ENCODE measurements at places on chromosomes 12 and 14.

DNA sequence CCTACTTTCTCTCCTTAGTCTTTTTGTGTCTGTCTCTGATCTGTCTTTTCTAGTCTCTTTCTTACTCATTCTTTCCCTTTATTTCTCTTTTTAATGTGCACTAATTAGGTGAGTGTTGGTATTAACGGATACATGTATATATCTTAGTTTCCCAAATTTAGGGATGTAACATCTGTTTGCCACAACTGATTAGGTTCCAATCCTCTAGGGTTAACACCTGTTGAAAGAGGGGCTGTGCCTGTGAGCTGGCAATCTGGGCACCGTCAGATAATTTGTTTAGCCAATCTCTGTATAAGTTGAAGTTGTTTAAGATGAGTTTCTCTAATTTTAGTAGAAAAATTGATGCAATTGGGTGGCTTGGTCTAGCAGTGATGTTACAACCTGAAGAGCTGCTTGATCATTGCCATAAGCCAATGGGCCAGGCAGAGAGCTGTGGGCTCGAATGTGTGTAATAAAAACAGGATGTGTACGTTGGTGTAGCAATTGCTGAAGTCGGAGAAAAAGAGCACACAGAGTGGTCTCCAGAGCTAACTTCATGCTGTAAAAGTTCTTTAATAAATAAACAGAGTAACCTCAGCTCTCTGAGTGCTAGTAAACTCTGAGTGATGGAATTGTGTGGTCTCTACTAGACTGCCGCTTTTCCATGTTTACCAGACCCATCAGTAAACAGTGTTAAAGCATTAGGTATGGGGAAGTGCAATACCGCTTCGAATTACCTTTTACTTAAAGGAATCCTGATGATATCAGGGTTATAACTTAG, 18.3 kb upstream of the LYZ start:
- peak; percentile 34 for DNase-seq

GRCh38 chr14:34810028-34810427, 65.1 kb downstream of the BAZ1A start:
- no peak for DNase-seq

GRCh38 chr12:59548930-59549329, 46.9 kb upstream of the SLC16A7 start:
- DNase-seq = no peak

- no peak for DNase-seq
Measured at GRCh38 chr12:129693731-129694130, 210.1 kb downstream of the TMEM132D start.

- DNase-seq = no peak
Measured at GRCh38 chr12:65784289-65785015, 39.8 kb upstream of the HMGA2 start.

GRCh38 chr12:86376052-86376451, 119.9 kb upstream of the MGAT4C start:
- DNase-seq = no peak
